ENCODE measurements at places on chromosomes 1 and 21.
A peak's percentile ranks its signal among the peaks of the same experiment; 100 is the strongest.

DNA sequence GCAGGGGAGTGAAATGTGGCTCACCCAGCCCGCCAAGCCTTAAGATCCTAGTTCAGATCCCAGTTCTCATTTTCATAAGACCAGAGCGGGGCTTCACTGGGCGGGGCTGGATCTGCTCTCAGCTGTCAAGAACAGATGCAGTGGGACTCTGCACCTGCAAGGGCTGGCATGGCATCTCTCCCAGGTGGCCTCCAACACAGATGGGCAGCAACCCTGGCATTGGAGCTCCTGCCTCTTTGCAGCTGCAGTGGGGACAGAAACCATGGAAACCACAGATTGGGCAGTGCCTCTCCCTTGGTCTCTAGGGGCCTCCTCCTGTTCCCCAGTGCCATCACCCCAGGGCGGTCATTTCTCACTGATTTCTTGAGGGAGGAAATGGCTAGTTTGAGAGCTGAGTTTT is 267.7 kb downstream of the PRDM2 start:
- DNase-seq = no peak

DNA sequence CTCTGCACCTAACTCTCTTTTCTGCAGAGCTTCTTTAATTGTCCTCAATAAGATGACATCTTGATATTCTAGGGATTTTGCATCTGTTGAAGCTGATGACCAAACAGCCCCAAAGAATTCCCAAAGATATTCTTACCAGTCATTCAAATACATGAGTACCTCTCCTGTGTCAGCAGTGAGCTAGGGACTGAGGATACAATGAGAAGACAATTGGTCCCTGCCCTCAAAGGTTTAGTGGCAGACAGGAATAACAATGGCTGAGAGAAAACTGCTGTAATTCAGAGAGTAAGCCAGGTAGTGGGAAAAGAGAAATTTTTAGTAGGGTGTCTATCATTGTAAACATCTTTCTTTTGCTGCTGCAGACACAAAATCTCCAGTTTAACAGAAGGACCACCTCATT is 5.9 kb downstream of the MCOLN3 start:
- DNase-seq = no peak

DNA sequence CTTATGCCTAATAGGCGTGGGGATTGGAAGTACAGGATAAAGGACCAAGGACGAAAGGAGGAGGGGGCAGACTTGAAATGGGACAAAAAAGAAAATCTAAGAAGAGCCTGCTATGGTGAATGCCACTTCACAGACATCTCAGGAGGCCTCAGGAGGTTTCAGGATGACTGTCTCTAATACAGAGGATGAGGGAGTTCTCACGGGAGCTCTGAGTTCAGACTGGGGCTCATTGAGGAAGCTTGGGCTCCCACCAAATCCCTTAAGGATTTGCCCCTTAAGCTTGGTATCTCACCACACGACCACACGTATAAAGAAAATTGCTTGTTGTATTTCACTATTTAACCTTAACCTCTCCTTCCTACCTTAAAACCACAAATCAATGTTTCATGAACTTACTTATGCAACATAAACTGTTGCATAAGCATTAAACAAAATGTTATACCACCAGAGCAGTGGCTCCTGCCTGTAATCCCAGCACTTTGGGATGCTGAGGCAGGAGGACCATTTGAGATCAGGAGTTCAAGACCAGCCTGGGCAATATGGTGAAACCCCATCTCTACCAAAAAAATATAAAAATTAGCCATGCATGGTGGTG is 12.4 kb downstream of the SLC30A1 start:
- no peak for DNase-seq

- DNase-seq = no peak
Observed at GRCh38 chr1:19739628-19740027, 60.1 kb downstream of the TMCO4 start.

GRCh38 chr1:96749618-96750017 is 28.0 kb downstream of the PTBP2 start:
- no peak for DNase-seq

- no peak for DNase-seq
Observed at GRCh38 chr1:172997941-172998361, 52.8 kb downstream of the TNFSF18 start.

GRCh38 chr1:213984387-213985208 is 3.2 kb upstream of the PROX1 start:
- DNase-seq = no peak

DNA sequence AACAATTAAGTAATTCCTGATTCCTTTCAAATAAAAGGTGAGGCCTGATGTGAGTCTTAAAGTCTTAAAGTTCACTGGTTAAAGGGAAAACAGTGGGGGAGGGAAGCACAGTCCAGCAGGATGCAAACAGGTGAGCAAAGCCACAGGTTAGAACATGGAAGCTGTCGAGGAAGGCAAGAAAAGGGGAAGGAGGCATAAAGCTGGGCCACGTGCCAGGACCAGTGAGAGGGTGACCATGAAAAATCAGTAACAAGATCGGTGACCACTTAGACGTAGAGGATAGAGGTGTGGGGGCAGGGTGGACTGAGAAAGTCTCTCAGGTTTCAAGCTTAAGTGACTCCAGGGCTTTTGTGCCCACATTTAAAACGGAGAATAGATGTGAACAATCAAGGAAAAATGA is 231.3 kb downstream of the SETD4 start:
- no peak for DNase-seq

- DNase-seq = peak; percentile 68
Observed at GRCh38 chr1:17059391-17060305, 5.8 kb upstream of the SDHB start.

- DNase-seq = peak; percentile 65
Observed at GRCh38 chr21:45364468-45365185, 40.3 kb upstream of the COL18A1 start.

DNA sequence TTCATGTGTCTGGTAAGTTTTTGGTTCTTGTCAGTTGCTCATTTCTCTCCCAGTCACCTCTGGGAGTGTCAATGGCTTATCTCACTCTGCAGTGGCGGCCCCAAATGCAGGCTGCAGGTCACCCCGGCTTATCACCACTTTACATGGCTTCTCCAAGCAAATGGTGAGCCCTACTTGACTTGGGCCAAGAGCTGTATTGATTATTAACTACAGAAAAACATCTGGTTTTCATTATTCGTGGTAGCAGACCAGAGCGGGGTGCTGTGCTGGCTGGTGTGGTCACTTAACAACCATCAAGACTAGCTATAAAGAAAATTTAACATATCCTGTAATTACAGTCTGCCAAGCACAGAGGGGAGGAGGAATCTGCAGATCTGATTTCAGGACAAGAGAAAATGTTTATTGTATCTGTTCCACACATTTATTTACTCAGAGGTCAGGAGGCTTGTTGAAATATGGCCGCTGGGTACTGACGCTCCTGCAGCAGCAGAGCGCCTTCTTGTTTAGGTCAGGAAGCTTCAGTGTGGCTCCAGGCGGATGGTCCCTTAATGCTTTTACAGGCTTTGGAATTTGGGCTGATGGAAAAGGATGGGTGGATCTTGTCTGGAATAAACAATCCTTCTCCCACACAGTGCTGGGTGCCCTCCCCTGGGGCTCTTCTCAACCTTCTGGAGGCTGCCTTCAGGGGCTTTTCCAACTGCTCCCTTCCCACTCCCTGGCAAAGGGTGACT is 87.8 kb downstream of the HLX start:
- DNase-seq = no peak

GRCh38 chr1:93814059-93814794 is 64.8 kb downstream of the DNTTIP2 start:
- peak; percentile 70 for DNase-seq

DNA sequence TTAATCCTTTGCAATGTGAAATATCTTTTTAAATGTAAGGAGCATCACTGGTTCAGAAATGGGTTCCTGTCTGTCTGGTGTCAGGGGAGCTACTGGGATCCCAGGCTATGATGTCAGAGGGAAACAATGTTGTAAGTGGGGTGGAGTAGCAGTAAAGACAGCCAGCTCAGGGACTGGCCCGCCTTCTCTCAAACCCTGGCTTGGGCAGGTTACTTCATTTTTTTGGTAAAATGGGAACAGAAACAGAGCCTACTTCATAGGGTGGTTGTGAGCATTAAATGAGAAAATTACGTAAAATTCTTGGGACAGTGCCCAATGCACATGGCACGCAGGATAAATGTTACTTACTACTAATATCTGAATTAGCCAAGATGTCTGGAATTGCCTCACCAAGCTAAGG is 30.7 kb upstream of the IL20 start:
- no peak for DNase-seq

DNA sequence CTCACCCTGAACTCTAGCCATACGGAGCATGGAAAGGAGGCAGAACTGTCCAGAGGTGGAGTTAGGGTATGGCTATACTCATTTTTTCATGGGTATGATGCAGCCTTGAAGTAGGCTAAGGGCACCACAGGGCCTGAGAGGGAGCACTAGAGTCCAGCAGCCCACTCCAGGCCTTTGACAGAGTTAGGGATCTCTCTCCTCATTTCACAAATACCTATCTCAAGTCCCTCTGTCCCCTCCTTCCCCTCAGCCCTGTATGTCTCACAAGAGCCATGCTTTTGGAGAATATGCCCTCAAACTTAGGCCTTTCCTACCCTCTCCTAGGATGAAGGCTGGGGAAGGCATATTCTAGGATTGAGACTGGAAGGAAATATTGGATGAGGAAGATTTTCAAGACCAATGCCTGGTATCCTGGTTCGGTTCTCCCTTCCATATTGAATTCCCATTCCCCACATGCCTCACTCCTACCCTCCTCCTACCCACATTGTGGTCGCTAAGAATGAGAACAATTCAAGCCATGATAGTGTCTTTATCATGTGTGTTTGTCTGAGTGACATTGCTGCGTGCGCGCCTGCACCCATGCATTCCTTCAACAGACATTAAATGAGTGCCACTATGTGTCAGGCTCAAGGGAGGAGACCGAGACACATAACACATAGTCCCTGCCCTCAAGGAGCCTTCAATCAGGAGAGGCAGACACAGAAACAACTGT is 2.6 kb upstream of the NECTIN4 start:
- DNase-seq = no peak

GRCh38 chr1:3639397-3639911 is 10.4 kb downstream of the WRAP73 start:
- no peak for DNase-seq

- DNase-seq = no peak
Observed at GRCh38 chr1:208161656-208162375, 82.4 kb downstream of the PLXNA2 start.

DNA sequence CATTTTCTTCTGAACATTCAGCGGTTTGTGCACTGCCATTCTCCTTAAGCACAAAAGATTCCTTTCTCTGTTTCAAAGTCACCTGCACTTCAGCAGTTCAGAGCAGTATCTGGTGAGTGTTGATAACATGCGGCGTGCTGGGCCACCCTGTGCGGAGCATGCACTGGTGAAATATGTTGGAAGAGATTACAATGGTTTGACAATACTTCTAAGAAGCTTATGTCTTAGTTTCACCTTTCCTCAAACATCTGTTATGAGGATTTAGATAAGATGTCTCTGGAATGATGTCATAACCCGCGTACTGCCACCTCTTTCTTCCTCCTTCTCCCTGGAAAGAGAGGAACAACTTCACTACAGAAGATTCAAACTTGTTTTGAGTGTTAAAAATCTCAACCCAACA is 650.3 kb downstream of the AJAP1 start:
- no peak for DNase-seq

- no peak for DNase-seq
Observed at GRCh38 chr1:75579046-75579445, 31.9 kb downstream of the SLC44A5 start.

DNA sequence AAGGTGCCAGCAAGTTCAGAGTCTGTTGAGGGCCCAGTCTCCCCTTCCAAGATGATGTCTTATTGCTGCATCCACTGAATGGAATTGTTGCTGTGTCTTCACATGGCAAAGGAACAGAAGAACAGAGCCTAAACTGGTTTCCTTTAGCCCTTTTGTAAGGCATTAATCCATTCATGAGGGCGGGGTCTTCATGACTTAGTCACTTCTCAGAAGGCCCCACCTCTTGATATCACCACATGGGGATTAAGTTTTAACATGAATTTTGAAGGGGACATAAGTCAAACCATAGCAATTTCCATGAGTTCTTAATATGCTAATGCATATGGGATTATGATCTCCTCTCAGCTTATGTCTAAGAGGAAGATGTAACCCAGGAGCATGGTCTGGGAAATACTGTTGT is 182.9 kb downstream of the LRRC7 start:
- no peak for DNase-seq

DNA sequence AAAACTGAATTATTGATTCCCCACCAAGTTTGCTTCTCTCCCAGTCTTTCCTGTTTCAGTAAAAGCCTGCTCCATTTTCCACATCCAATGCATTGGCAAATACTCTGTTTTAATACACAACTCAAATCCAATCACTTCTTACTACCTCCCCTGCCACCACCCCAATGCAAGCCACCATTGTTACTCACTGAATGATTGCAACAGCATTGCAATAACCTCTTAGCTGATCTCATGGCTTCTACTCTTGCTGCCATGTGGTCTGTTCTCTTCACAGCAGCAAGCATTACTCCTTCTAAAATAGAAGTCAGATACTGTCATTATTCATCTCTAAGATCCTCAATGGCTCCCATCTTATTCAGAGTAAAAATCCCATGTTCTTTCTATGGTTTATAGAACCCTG is 123.4 kb downstream of the ATP6V1G3 start:
- no peak for DNase-seq

DNA sequence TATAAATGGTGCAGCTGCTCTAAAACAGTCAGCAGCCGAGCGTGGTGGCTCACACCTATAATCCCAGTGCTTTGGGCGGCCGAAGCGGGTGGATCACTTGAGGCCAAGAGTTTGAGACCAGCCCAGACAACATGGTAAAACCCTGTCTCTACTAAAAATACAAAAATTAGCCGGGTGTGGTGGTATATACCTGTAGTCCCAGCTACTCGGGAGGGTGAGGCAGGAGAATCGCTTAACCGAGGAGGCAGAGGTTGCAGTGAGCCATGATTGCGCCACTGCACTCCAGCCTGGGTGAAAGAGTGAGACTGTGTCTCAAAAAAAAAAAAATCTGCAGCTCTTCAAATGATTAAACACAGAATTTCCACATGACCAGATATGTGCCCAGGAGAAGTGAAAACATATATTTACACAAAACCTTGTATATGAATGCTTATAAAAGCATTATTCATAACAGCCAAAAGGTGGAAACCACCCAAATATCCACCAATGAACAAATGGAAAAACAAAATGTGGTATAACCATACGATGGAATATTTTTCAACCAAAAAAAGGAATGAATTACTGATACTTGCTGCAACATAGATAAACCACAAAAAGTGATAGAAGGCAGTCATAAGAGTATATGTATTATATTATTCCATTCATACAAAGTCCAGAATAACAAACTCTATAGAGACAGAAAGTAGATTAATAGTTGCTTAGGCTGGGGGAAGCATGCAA is 14.1 kb downstream of the EPS15 start:
- DNase-seq = no peak

DNA sequence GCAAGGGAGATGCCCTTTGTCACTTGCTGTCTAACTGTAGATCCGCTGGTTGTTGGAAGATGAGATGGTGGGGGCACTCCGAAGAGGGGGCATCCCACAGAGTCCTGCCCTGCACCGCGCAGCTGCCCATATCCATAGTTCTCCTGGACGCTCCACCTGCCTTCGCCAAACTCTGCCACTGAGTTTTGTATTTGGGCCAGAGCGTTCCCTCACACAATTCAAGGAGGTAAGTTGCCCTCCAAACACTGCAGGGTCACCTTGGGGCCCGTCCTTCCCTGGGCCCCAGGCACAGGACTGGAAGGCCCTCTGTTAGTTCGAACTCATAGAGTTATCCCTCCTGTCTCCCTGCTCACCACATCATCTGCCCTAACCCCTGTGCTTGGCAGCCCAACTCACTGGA is 22.1 kb downstream of the HYI start:
- DNase-seq = no peak
